ENCODE measurements at places on chromosomes 6 and 20.

DNA sequence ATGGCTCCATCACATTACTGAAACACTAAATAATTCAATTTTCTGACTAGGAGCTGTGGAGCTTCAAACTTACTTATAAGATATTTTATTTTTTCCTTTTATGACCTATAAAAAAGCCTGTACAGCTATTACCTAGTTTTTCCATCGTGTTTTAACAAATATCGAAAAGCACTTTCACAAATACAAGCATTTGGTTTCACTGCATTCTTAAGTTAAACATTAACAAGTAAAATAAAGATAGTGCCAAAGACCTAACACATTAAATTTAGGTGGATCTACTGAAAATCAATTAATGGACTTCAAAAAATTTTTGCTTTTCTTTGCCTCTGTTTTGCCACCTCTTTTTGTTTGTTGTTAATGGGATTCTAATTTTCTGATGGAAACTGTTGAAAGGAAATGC lies 83.3 kb downstream of the EPM2A start:
- DNase-seq = no peak

DNA sequence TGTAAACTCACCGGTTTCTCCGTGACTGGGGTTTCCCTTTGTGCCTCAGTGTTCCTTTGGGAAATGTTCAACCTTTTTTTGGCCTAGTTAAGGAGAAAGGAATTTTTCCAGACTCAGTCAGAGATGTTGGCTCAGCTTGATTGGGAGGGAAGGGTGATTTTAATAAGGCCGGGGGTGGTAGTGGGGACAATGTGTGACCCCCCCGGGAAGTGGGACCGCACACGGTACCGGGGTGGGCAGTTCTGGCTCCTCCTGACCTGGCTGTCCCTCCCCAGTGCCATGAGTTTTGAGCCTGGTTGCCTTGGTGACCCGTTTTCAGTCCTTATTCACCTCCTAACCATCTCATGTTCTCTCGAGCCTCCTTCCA lies 132.7 kb downstream of the SNX5 start:
- no peak for DNase-seq

DNA sequence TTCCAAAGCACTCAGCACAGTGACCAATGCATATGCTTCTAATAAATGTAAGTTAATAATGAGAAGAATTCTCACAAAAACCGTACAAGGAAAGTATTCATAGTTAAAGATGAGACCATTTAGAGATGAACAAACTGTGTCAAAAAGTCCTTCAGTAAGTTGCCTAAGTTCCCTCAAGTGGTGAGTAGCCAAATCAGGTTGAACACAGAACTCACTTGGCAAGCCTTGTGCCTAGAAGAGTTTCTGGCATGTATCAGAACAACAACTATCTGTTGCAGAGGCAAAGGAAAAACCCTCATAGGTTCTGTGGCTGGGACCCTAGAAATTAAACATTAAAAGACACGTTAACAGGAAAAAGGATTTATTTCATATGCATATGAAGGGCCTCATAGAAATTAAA lies 129.6 kb upstream of the DOK5 start:
- no peak for DNase-seq

DNA sequence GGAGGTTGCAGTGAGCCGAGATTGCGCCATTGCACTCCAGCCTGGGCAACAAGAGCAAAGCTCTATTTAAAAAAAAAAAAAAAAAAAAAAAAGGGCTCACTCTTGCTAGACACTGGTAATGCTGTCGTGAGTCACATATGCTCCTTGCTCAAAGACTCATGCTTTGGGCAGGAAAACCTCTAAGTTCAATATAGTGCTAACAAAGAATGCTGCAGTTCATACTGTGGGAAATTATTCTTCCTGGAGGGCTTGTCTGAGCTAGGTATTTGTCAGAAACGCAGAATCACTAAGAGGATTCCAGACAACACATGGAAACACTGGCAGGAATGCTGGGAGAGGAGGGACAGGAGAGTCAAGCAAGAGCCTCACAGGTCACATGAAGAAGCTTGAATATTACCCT lies 2.3 kb upstream of the LYRM2 start:
- no peak for DNase-seq

- DNase-seq = no peak
Observed at GRCh38 chr6:69427882-69428281, 368.9 kb downstream of the LMBRD1 start.

DNA sequence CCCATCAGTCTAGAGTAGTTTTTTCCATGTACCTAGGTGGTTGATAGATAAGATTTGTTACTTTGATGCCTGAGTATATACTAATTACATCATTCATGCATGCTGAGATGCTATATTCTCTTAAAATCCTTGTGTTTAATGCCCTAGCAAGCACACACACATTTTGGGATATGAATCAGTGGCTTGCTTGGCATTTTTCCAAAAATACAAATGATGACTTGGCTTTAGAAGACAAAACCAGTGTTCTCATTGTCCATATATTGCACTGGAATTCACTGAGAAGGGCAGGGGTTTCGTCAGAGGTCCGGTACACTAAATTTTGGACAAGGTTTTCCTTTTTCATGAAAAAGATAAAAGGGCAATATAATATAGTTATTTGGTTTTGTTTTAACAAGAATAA lies 24.9 kb downstream of the GTPBP2 start:
- no peak for DNase-seq

- no peak for DNase-seq
Observed at GRCh38 chr6:166344240-166344639, 1.9 kb upstream of the SFT2D1 start.

DNA sequence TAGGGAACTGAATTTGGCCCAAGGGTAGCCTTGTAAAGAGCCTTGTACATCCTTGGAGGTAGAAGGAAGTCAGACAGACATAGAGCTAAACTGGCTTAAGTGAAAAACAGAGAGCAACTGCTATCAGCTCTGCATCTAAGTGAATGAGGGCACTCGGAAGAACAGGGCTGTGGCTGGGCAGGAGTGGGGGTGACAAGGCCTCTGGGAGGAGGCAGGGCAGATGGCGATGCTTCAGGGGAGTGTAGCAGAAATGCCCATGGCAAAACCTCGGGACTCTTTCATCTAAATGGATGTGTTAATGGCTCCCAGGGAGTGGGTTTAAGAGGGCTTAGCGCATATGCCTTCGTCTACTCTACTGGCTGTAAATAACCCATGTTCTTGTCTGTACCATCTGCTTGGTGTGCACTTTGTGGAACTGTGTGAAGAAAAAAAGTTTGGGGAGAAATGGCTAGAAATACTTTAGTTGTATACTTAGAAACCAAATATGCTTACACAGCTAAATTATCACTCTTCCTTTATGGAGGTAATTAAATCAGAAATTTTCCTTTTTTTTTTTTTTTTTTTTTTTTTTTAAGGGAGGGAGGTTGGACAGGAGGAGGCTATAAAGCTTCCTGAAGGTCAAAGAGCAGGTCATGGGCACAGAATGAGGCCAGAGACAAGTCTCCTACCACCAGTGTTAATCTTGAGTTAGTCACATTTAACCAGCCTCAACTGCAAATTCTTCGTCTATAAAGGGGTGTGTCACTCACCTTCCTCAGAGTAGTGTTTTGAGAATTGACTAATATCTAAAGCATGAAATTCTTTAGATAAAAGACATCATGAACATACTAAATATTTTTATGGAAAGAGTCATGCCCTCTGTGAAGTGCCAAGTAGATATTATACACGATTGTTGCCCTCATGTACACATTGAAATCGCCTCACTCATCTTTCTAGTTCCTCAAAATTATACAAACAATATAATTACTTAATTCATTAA lies 60.9 kb downstream of the FYN start:
- DNase-seq = no peak

- no peak for DNase-seq
Observed at GRCh38 chr6:110408901-110409300, 6.5 kb downstream of the DDO start.

DNA sequence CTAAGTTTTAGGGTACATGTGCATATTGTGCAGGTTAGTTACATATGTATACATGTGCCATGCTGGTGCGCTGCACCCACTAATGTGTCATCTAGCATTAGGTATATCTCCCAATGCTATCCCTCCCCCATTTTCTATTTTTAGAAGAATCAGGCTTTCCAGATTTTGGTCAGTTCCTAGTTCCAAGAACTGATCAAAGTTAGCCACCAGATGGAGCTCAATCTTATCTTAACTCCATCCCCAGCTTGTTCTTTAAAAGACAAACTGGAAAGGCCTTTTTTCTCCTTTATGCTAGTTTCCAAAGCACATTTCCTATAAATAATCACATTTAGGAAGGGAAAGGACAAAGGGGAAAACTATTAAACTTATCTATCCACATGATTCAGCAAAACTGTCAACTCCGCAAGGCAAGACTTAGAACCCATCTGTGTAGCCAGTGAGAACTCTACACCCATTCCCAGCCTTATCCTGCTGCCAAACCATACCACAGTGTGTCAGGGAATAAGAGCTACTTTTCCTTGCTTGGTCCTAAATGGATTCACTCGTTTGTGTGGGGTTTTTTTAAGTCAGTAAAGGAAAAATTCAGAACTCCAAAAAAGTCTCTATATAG lies 22.8 kb upstream of the KHDC1 start:
- no peak for DNase-seq

GRCh38 chr6:69487688-69488087 lies 309.1 kb downstream of the LMBRD1 start:
- no peak for DNase-seq

DNA sequence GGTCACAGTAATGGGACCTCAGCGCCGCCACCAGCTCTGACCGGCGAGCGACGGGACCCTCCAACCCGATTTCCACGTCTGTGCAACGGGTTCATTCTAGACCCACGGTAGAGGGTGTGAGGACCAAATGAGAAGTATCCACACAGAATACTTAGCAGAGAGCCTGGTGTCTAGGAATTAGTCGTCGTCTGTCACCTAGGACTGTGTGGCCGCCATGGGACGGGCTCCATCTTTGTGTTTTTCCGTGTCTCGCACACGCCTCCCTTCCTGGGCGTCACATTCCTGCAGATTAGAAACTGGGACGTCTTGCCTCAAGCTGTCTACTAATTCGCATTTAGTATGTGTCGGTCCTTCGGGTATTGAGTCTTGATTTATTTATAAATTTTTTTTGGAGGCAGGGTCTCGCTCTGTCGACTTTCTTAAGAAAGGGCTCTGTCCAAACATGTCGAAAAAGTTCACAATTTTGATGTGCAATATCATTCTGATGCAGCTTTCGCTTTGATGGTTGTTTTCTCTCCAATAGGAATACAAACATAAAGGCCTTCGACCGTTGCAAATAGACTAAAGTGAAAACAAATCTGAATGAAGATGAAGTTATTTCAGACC lies 563 bp downstream of the MGME1 start:
- no peak for DNase-seq

DNA sequence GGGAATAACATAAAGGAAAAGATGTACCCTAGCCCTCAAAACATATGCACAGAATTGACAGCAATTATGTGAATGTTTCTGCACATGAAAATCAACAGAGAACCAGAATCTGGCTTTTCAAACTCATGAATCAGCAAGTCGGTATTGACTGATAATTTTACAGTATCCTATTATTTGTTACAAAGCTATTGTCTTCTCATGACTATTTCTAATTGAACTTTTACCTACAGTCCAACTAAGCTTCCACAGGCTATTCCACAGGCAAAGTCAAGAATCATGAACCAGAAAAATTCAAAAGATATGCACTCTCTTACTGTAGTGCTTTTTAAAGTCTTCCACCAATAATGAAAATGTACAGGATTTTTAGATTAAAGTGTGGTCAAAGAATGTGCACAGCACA lies 49.1 kb upstream of the DST start:
- DNase-seq = no peak

- no peak for DNase-seq
Observed at GRCh38 chr6:73395875-73396274, 1.2 kb downstream of the DDX43 start.

DNA sequence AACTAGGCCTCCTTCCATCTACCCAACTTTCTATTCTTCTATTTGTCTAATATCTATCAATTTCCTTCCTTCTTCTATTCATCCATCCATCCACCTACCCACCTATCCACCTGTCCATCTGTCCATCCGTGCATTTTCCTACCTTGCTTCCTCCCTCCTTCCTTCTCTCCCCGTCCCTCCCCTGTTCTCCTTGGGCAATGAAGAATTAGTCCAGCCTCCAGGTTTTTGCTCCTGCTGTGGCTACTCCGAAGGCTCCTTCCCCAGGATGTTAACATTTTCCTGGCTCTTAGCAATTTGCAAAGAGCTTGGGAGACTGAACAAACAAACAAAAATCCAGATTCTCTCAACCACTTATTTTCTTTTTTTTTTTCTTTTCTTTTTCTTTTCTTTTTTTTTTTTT lies 81.6 kb downstream of the KCNB1 start:
- DNase-seq = no peak

- DNase-seq = no peak
Observed at GRCh38 chr20:34558320-34559218, at the start of gene MAP1LC3A. Gene MAP1LC3A, plus strand, starts transcription at chr20:34558718. Its CDS starts 151 bp downstream, at chr20:34558869.

DNA sequence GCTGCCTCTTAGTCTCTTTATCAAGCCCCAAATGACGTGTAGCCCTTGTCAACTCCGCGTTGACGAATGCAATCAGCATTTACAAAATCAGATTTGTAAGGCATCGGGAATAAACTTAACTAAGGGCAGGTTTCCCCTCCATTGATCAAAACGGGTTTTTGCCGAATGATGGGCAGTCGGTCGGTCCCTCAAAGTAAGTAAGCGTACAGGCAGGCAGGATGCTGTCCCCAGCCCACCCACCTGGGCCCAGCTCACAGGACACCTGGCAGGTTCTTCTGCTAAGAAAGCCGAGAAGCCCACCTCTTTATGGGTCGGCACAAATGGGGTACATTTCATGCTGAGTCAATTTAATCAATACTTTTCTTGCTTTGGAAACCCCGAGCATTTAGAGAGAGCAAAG lies 22.0 kb upstream of the MAFB start:
- DNase-seq = no peak

GRCh38 chr6:53309059-53309900 lies 39.5 kb downstream of the ELOVL5 start:
- DNase-seq = no peak

DNA sequence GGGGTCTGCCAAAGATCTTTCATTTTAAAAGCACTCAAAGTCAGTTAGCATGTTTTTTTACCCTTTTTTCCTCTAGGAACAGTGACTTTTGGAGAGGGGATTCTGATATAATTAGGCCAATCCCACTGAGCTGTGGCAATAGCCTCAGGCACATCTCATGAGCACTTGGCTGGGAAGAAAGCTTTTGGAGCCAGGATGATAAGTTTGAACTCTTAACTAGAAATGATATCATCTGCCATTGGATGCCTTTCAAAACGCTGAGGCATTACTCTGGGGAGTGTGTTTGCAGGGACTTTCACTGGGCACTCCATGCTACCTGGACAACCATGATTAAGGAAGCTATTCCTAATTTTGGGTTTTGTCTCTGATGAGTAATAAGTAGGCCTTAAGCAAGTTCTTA lies 3.7 kb downstream of the SCGN start:
- DNase-seq = no peak

Measured in cortex of kidney (tissue), 1 donor.